Activated naive CD8-positive, alpha-beta T cell treated with anti-CD3 and anti-CD28 coated beads, Interleukin-2, amount 50 U/mL, for 24 hours (primary cell): ENCODE measurements at places on chromosomes 3 and 15.

DNA sequence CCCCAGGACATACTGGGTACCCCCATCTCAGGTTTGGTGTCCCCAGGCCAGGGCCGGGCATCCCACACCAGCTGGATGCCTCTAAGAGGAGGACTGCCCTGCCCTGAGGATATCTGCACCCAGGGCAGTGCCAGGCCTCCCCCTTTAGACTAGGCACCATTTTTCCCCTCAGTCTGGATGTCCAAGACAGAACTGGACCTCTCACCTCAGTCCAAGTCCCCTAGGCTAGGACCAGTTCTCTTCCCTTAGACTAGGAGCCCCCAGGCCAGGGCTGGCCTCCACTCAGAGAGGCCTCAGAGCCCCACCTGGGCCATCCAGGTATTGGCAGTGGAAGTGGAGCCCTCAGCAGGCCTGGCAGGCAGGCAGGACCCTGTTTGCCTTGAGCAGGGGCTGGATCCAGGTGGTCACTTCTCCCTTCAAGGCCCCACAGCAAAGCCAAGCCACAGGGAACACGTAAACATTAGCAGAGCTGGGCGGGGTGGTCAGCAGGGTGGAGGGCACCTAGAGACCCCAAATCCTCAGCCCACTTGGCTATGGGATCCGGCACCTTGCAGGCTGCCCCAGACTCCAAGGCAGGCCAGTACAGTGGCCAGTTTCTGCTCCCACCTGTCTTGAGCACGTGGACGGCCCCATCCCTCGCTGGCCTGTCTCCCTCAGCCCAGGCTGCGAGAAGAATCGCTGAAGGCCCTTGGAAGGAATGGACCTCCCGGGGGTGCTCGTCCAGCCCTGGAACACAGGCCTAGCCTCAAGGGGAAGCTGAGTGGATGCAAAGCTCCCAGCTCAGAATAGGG lies 28.3 kb downstream of the PTH1R start:
- no peak for DNase-seq

DNA sequence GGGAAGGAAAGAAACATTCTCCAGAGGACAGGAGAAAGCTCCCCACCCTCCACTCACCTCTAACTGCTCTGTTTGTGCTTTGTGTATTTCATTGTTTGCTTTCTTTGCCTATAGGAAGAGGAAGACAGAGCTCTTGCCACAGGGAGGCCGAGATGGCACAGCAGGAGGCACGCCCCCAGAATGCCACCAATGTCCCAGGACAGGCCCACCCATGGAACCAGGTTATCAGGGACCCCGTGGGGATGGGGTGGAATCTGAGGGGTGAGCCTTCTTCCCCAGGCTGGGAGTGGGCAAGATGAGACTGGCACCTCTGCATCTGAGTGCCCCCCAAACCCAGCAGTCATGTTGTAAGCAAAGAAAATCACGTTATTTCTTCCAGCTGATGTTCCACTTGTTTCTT lies 155.8 kb downstream of the TBC1D2B start:
- no peak for DNase-seq

- no peak for DNase-seq
These were observed 68.0 kb upstream of the SLC6A11 start for GRCh38 chr3:10748040-10748439.

DNA sequence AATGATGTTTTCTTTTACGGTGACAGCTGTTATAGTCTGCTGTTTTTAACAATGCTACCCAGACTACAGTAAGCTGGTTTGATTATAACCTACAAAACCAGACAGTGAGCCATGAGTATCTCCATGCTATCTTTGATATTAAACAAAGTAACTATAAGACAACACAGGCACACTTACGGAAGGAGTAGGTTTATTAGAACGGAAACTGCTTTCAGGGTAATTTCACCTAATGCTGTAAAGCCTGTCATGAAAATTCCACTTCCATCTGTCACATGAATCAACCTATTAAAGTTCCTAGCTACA lies 33.0 kb downstream of the VPS13C start:
- DNase-seq: no peak

- no peak for DNase-seq
These were observed 99.0 kb downstream of the NEK11 start for GRCh38 chr3:131125684-131126083.
